ENCODE measurements at places on chromosomes 11 and 22.

GRCh38 chr22:48489551-48490499 is 1337.8 kb downstream of the BRD1 start:
- DNase-seq: peak; percentile 33

DNA sequence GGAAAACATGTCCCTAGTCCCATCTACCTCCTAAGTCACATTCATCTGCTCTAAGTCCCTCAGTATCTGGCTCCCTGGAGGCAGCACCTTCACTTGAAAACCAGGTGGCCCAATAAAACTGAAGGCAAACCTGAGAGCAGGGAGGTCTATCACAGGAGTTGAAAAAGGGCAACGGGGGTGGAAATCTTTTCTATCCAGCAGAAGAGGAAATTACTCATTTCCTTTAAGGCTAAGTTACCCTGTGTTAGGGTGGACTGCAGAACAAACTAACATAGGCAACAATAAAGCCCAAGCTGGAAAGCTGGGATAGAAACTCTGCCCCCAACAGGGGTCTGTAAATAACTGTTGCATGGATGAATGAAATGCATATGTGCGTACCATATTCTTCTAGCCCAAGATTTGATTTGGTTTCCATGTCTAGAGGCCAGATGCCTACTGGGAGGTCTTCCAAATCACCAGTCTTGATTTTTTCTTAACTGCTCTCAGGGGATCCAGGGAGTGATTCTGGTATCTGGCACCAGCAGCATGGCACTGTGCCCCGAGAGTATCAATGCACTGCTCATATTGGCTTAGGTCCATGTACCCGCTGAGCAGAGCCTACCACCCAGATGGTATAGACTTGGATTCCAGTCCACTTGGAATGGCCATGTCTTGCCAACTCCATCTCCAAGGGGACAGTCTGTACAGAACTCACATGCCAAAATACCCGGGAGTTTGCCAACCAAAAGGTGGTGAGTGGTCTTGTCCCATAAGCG is 350.0 kb upstream of the NCAM1 start:
- peak; percentile 97 for DNase-seq

- DNase-seq: no peak
These were observed 87.1 kb downstream of the FAM76B start for GRCh38 chr11:95702526-95702925.

DNA sequence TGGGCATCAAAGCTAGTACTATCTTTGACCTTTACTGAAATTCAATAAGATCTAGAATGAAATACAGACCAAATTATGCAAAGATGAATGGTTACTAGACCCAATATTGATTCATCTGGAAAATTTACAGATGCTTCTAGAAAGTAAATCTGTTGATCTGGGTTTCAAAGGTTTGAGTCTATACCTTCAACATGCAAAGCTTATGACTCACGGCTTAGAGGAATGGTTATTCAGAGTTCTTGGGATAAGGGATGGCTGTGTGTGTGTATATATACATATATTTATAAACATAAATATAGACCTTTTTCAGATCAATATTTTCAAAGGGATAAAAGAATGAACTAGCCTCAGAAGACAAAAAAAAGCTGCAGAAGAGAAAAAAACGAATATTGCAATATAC is 1.3 kb downstream of the SPTY2D1 start:
- no peak for DNase-seq

GRCh38 chr22:39655004-39655579 is 84.5 kb downstream of the CACNA1I start:
- DNase-seq: no peak

DNA sequence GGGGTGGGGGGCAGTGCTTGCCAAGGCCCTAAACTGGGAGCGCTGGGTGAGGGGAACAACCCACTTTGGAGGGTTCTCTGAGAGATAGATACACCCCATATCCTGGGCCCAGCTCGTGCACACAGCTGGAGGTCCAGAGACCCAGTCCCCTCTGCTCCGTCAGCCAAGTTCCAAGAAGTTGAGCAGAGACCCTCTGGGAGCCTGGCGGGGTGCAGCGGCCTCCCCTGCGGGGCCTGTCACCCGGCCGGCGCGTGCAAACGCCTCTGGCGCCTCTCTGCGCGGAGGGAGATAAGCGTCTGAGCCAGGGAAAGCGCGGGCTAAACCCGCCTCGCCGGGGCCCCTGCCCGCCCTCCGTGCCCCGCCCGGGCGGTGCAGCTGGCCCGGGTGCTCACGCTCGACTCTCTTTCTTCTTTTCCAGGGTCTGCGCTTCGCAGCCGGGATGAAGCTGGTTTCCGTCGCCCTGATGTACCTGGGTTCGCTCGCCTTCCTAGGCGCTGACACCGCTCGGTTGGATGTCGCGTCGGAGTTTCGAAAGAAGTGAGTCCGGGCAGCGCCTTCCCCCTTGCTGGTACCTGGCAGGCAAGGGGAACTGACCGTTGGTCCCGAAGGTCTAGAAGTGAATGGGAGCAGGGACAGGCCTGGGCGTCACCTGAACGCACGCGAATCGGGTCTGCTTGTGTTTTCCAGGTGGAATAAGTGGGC is 540 bp downstream of the ADM start:
- DNase-seq: no peak

GRCh38 chr11:113908098-113908497 is 3.5 kb downstream of the HTR3B start:
- DNase-seq: no peak

- no peak for DNase-seq
These were observed 23.1 kb upstream of the ANO5 start for GRCh38 chr11:22169833-22170232.

DNA sequence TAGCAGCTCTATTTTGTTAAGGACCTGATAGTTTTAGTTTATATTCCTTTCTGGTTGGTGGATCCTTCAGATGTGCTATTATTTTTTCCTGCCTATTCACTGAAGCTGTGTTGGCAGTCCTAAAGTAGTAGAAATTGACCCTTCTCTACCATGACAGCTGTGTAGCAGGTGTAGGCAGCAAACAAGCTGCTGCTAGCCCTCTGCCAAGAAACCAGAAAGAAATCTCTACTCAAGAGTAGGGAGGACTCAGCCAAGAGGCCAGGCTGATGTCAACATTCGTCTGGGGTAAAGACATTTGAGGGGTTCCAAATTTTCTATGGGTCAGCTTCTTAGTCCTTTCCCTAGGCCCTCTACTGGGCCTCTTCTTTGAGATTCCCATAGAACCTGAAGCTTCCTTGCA is 51.2 kb downstream of the CSTF3 start:
- peak; percentile 26 for DNase-seq

- DNase-seq: no peak
These were observed 176.5 kb downstream of the CTTN start for GRCh38 chr11:70574725-70575347.

GRCh38 chr11:1017269-1018005 is 19.1 kb downstream of the MUC6 start:
- no peak for DNase-seq

- no peak for DNase-seq
These were observed at the start of gene MOV10L1 for GRCh38 chr22:50089682-50090411. MOV10L1 (plus strand) TSS chr22:50090006; CDS start chr22:50090089, 83 bp downstream.

GRCh38 chr22:50045211-50046018 is 12.7 kb downstream of the TTLL8 start:
- no peak for DNase-seq

- DNase-seq: no peak
These were observed 258.6 kb upstream of the NARS2 start for GRCh38 chr11:78833237-78833636.

DNA sequence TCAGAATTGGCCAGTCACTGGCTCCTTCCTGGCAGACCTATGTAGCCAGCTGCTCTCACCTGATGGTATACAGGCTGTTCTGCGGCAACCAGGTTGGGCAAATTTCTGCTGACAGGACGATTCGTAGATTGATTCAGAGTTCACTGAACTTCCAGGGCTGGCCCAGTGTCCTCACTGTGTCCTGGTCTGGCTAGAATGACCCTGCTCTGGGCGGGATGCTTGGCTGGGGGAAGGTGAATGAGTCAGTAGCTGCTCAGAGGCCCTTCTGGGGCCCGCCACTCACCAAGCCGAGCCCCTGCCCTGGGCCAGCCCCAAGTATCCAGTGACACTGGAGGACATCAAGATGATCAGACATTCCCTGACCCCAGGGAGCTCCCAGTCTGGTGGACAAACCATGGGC is 62.9 kb upstream of the WNT11 start:
- no peak for DNase-seq

GRCh38 chr11:65880844-65881421 is 1.3 kb downstream of the CTSW start:
- no peak for DNase-seq

- DNase-seq: no peak
These were observed 30.4 kb upstream of the TENM4 start for GRCh38 chr11:79471071-79471844.

- DNase-seq: no peak
These were observed 14.0 kb upstream of the KCTD14 start for GRCh38 chr11:78037056-78037455.

GRCh38 chr22:19357270-19358105 is 66.0 kb upstream of the CLTCL1 start:
- DNase-seq: no peak

DNA sequence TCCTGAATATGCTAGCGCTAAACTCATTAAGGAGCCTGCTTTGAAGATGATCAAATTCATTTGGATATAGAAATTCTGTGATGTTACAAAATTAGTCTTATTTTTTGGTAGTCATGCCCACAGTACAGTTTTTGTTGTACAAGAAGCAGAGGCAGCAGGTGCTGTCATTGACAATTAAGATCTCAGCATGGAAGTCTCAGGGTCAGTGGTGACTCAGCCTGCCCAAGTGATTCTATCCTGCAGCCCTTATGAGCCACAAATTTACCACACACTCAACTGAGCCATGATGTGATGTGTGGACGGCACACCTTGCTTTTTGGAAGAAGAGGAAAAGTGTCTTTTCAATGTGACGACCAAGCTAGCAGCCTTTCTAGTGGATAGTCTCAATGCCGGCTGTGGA is 153.6 kb upstream of the SORL1-AS1 start:
- DNase-seq: no peak

- no peak for DNase-seq
These were observed 7.1 kb downstream of the SAA4 start for GRCh38 chr11:18229501-18229900.

DNA sequence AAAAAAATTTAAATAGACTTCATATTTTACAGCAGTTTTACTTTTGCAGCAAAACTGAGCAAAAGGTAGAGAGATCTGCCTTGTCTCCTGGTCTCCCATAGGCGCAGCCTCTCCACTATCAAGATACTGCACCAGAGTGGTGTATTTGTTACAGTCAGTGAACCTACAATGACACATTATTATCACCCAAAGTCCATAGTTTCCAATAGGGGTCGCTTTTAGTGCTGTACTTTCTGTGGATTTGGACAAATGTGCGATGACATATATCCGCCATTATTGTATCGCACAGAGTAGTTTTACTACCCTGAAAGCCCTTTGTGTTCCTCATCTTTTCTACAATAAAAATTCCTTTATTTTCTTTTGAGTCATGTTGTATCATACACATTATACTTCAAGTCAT is 153.2 kb upstream of the CCDC179 start:
- DNase-seq: no peak

DNA sequence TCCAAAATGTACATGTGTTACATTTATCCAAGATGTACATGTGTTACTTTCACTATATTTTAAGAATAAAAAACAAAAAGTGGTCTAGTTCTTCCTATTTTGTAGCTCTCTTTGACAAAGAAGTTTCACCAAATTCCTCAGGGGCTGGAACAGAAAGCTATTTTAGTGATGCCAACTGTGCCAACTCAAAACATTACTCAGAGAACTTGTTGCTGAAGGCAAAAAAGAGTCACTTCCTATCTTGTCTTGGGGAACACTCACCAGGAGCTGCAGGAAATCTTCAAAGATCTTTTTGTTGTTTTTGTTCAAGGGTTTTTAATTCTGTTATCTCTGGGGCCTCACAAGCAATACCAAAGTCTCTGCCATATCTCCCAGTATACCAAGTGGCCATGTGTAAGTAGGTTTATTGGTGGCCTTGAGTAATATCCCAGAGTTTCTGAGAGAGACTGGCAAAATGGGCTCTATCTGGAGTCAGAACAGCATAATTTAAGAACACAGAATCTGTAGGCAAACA is 13.6 kb upstream of the EED start:
- no peak for DNase-seq

DNA sequence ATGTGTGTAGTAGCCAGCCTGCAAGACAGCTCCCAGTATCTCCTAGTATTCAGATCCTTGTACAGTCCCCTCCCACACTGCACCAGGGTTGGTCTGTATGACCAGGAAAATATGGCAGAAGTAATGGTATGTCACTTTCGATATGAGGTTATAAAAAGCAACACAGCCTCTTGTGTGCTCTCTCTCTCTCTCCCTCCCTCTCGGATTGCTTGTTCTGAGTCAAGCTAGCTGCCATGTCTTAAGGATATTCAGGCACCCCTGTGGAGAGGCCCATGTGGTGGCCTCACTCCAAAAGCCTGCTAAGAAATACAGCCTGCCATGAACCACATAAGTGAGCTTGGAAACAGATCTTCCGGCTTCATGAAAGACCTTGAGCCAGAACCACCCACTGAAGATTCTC is 25.4 kb downstream of the FXYD6 start:
- DNase-seq: no peak

DNA sequence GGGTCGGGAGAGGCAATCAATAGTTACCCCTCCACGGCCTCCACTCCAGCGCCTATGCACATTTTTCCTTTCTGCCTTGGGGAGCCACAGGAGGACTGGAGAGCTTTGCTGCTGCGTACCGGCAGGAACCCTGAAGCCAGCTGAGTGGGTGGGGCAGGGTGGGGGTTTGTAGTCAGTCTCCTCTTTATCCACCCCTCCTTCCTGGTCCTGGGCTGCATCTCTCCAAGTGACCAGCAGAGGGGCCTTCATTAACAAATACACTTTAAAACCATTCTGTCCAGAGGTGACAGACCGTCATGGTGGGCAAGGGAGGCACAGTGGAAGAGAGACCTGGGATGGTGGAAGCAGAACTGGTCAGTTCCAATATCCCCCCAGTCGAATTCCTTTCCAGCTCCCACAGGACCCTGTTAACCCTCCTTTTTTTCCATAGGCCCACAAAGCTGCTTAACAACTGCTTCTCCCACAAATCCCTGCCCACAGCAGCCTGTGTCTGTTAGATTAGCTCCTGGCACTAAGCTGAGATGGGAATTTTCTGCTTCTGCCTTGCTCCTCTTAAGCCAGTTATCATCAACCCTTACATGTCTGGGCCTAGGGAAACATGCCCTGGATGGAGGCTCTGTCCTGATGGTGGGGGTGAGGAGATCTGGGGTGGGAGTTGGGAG is 3.9 kb upstream of the ABCG4 start:
- DNase-seq: no peak

DNA sequence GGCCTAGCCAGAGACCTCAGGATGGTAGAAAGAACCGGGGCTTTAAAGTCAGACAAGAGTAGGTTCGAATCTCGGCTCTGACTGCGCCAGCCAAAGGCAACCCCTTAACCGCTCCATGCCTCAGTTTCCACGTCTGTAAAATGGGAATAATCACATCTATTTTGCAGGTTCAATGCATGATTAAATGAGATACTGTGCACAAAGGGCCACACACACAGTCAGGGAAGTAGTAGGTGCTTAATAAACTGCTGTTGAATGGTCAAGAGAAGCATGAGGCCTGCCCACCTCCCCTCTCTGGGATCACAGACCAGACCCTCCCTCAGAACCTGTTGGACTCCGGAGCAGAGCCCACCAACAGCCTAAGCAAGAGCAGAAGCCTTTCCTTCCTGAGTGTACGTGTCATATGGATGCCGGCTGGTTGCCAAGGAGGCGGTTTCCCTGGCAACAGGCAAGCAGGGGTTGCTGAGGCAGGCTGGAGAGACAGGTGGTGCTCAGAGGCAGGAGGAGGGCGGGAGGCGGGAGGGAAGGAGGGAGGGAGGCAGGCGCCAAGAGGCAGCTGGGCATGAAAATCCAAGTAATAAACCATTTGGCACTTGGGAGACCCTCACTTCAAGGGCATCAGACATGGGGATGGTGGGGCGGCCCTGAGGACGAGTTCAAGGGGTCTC is 43.9 kb downstream of the NFAM1 start:
- peak; percentile 99 for DNase-seq
